ENCODE measurements at places on chromosomes 3 and 15.

- DNase-seq = no peak
Observed at GRCh38 chr15:59642351-59642750, 15.0 kb downstream of the GTF2A2 start.

- DNase-seq = no peak
Observed at GRCh38 chr3:159731254-159731653, 257.4 kb upstream of the IL12A start.

- no peak for DNase-seq
Observed at GRCh38 chr3:155572085-155572484, 172.8 kb downstream of the PLCH1 start.

- DNase-seq = no peak
Observed at GRCh38 chr3:37943126-37943525, 47.5 kb upstream of the VILL start.

- DNase-seq = no peak
Observed at GRCh38 chr3:109175411-109175810, 38.9 kb downstream of the C3orf85 start.

DNA sequence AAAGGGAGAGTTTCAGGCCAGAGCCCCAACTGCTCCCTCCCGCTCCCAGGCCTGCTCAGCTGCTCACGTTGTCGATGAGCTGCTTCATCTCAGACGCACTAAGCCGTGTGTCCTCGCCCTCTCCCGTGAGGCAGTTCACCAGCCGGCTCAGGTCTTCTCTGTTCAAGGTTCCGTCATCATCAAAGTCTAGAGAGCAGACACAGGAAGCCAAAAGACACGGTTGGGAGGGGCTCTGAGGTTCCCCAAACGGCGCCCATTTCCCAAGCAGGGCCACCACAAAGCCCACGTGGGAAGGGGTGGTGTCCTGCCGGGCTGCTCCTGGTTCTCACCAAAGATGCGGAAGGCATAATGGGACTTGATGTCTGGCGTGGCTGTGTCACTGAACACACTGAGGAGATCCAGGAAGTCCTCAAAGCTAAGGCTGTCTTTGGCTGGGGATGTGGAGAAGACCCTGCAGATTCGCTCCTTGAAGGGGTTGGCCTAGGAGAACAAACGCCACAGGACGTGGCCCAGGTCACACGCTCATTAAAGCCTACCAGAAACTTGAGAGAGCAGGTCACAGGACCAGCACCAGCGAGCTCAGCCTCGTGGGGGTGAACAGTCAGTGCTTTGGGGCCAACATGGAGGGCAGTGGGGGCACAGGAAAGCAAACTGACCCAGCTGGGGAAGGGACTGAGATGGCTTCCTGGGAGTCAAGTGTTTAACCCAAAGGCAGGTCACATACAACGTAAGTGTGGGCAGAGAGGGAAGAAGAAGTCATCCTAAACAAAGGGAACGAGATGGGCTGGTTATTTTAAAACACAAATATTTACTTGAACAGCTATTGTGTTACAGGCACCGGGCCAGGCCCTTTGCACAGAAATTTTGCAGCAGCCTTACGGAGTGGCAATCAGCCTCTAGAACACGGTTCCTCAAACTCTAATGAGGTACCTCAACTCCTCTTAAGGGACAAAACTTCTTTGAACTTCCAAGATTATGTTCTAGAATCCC, 2.4 kb downstream of the CIB1 start:
- peak; percentile 13 for DNase-seq

DNA sequence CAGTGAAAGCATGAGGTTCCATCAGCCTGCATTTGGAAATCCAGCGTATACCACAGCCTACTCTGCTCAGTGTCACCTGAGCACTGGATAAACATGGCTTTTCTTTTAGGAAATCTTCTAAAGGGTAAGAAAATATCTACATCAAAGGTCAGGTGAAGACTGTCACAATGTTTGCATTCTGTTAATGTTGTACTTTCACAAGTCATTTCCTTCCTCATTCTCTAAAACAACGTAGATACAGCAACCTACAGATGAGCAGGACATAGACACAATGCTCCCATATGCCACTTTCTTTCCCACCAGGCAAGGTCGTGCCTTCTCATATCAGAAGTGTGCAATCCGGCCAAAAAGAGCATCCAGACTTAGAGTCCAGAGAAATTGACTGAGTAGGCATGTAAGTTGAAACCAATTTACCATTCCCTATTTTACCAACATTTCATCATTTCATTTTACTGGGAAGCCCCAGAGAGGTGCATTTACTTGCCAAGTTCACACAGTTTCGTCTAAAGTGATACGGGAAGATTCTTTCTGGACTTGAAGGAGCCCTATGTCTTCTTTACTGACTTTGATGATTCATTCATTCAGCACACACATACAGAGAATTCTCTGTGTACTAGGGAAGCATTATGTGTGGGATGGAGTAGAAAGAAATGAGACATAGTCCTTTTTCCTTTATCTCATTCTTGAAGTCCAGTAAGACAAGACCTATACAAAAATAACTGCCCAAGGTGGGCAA, 30.6 kb upstream of the LPP start:
- no peak for DNase-seq

- DNase-seq = no peak
Observed at GRCh38 chr15:77406846-77407245, 13.1 kb downstream of the PEAK1 start.

DNA sequence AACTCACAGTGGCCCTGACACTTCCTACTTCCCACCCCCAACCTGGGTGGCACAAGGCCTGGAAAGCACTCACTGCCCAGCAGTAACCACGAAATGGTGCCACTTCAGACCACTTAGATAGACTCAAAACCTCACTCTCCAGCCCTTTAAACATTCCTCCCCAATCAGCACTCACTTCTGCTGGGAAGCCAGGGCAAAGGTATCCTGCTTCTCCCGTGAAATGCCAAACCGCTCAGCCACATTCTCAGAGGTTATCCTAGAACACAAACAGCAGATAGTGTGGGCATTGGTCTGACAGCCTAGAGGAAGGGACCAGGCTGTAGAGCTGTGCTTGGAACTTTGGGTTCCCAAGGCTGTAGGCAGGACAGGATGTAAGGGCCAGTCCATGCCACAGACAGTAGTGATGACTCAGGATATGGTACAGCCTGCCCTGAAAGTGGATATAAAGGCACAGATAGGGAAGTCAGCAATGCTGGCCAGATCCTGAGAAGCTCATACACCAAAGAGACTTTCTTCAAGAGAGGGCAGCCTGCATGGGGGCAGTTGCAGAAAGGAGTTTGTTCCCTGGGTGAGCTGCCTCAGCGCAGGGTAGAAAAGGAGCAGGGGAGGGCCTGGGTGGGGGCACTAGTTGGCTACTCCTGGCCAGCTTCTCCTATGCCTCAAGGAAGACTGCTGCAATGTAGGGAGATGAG, 9.2 kb downstream of the ACAA1 start:
- DNase-seq = no peak

GRCh38 chr3:43894176-43895049, 203.7 kb downstream of the ABHD5 start:
- peak; percentile 36 for DNase-seq

GRCh38 chr3:43218921-43219320, 67.4 kb upstream of the SNRK start:
- no peak for DNase-seq

- no peak for DNase-seq
Observed at GRCh38 chr3:157247391-157247790, 87.4 kb upstream of the CCNL1 start.

GRCh38 chr3:54283470-54283869, 161.1 kb downstream of the CACNA2D3 start:
- DNase-seq = no peak

DNA sequence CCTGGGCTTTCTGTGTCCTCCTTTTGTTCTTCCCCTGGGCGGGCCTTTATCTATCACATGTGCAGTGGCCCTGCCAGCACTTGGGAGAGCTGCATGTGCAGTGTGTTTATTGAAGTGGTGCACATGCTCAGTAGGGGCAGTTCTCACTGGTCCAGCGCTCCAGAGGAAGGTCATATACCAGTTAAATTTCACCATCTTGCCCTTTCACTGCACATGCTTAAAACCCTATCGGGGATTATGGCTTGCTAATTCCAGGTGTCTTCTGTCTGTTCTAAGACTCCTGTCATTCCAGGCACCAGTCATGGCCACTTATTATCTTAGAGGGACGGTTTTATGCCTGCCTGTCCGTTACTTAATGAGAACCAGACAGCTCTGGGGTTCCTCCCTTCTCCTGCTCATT, 52.2 kb downstream of the ROPN1B start:
- no peak for DNase-seq

DNA sequence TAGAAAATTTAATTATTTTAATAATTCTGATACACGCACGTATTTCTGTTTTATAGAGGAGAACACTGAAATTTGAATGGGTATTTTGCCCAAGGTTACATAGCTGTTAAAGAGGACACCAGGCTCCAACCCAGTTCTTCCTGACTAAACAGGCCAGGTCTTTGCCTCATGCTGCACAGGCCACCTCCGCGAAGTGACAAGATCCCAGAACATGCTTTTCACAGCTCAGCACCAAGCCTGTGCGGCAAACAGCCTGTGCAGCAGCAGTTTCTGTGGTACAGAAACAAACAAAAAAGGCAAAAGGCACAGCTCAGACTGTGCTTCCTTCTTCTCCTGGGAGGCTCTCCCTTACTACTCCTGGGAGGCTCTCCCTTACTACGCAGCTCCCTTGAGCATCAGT, 6.5 kb downstream of the FOXL2 start:
- DNase-seq = no peak

- DNase-seq = no peak
Observed at GRCh38 chr3:159892801-159893200, 95.8 kb upstream of the IL12A start.

GRCh38 chr15:69657626-69658025, 205.0 kb downstream of the RPLP1 start:
- peak; percentile 4 for DNase-seq

DNA sequence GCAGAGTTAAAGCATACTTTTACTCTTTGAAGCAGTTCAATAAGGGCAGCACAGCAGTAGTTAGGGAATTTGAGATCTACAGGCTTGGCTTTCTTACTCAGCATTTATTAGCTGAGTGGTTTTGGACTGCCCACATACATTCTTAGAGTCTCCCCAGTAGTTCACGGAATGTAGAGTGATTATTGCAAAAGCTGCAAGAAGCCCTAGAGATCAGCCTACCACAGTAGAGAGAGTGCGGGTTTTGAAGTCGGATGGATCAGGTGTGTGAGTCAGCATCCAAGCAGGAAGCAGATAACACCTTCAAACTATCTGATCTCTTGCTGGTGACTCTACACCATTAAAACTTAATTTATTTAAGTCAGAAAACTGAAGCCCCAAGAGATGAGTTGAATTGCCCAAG, 171.9 kb downstream of the SYNPR start:
- DNase-seq = no peak

DNA sequence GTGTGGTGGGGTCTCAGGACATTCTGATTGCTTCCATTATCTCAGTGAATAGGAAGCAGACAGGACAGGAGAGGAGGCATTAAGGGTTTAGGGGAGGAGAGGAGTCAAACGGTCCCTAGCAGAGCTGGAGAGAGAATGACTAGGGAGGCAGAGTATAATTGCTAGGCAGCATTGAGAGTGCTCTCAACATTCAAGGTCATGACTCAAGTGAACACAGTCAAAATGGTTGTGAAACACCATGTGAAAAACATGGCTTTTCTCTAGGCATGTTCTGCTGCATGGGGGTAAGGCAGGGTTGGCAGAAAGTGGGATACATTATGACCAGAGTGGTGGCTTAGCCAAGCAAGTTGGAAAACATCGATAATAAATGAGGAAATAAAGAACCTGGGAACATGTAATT, 19.5 kb upstream of the HRH1 start:
- no peak for DNase-seq

DNA sequence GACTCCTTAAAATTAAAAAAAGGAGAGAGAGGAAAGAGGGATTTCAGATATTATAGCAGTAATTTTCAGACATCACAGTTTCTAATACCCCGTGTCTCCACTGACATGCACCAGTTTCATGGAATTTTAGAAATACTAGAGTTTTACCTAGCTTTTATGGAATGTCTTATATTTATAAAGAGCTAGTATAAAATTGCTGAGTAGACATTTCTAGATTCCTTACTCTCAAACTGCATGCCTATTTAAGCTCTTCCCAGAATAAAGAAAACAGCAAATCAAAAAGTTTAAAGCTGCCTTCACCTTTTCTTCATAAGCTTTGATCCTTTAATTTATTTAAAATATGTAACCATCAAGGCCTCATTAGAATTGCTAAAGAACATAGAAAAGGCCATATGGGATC, 247.4 kb upstream of the IL12A start:
- no peak for DNase-seq

GRCh38 chr3:194574639-194575483, 58.4 kb downstream of the TMEM44 start:
- no peak for DNase-seq

- no peak for DNase-seq
Observed at GRCh38 chr3:65545429-65545828, 493.3 kb downstream of the MAGI1 start.

DNA sequence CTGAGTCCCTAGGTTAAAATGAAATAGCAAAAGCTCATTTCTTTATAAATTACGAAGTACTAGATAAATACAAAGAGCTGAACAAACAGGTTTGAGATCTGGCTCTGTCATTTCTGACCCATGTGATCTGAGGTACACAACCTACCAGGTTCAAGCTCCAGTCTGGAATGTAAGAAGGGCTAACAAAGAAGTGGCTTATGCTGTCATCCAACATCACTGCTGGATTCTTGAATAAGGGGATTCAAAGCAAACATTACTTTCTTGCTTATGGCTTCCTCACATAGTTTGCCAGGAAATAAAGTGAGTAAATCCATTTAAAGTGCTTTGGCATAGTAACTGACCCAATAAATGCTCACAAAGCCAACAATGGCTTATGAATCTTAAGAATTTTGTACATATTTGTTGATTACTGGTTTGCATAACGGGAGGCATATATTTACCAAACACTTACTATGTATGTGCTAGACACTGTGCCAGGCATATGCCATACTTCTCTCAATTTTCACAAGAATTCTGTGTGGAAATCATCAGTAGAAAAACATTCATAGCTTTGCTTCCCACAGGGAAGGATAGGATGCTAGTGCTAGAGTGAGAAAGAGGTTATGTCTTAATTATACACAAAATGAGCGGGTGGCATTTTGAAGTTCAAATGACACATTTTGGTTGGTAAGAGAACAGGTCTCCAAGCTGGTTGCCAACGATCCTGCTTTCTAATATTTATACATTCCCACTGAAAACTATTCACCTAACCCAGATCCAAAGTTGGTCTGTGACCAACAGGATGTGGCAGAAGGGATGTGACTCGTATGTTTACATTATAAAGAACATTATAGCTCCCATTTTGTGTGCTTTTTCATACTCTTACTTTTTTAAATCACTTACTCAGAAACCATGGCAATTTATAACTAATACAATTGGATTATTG, 38.7 kb upstream of the CSPG5 start:
- no peak for DNase-seq

DNA sequence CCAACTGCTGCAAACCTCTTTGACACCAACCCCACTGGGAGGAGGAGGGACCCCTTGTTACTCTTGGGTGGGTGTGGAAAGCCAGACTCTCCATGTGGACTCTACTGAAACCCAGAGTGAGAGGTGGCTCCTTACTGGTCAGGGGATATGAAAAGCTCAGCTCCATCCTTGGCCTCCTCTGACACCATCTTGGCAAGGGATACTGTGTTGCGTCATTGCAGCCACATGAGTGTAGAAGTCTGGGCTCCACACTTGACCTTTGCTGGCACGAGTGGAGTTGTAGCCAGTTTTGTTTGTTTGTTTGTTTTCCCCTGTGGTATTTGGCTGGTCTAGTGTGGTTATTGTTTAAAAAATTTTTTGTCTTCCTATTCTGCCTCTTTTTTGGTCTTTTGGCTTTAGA, 289.1 kb downstream of the GAP43 start:
- DNase-seq = no peak

GRCh38 chr3:192897005-192897404, 20.7 kb downstream of the MB21D2 start:
- no peak for DNase-seq
